Foreskin fibroblast (primary cell): ENCODE measurements at places on chromosomes 12 and 14.

GRCh38 chr12:77724367-77724957, 106.2 kb upstream of the NAV3 start:
- no peak for DNase-seq

GRCh38 chr12:3815094-3815766, 58.0 kb downstream of the PARP11 start:
- no peak for DNase-seq

DNA sequence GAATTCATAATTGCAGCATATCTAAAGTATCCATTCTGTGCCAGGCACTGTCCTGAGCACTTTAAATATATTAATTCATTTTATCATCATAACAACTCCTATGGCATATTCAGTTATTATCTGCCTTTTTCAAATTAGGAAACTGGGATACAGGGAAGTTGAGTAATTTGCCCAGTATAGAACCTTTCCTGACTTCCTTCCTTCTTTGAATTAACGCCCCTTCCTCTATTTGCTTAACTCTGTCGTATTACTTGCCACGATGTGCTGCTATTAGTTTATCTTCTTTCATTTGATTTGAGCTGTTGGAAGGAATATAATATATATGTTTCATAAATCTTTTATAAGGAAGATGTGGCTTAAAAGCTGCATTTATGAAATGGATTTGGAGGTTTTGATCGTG, 25.4 kb upstream of the FAM177A1 start:
- no peak for DNase-seq

DNA sequence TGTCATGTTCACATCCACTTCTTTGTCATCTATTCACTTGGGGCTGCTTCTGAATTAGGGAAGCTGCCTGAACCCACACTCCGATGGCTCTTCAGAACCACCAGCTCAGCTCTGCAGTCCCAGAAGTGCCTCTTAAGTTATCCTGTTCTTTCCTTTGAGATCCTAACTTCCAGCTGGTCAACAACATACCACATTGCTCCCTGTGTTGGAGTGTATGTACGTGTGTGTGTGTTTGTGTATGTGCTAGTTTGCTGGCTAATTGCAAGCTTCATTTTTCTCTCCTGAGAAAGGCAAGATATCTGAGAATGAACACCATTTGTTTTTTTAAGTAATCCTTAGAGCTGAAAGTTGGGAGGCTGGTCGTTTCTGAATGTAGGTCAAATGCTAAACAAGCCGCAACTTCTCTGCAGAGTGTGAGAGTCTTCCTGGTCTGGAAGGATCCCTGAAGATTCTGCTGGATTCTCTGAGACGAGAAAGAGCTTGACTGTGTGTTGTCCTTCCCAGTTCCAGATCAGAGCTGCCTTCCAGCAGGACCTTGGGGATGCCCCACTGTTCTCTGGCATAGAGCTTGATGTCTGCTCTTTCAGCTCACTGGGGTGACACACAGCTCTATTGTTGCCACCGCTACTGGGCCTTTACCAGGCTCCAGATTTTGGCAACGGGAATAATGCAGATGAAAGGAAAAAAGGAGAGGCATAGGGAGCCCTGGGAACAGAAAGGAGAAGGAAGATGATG, 839 bp downstream of the GSG1 start:
- DNase-seq: no peak

DNA sequence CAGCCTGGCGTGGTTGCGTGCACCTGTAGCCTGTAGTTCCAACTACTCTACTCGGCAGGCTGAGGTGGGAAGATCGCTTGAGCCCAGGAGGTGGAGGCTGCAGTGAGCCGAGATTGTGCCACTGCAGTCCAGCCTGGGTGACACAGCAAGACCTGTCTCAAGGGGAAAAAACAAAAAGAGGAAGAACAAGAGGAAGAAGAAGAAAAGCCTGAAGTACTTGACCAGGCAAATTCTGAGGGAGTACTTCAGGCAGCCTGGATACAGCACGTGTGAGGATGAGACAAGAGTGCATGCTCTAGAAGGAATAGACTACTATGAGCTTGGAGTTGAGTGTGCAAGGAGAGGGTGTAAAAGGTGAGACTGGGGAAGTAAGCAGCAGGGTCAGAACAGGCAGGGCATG, 1.8 kb downstream of the GDF3 start:
- DNase-seq: no peak

- DNase-seq: peak; percentile 61
These were observed 10.0 kb downstream of the STAC3 start for GRCh38 chr12:57240926-57241401.

GRCh38 chr12:65624554-65625086, 199.7 kb upstream of the HMGA2 start:
- no peak for DNase-seq

DNA sequence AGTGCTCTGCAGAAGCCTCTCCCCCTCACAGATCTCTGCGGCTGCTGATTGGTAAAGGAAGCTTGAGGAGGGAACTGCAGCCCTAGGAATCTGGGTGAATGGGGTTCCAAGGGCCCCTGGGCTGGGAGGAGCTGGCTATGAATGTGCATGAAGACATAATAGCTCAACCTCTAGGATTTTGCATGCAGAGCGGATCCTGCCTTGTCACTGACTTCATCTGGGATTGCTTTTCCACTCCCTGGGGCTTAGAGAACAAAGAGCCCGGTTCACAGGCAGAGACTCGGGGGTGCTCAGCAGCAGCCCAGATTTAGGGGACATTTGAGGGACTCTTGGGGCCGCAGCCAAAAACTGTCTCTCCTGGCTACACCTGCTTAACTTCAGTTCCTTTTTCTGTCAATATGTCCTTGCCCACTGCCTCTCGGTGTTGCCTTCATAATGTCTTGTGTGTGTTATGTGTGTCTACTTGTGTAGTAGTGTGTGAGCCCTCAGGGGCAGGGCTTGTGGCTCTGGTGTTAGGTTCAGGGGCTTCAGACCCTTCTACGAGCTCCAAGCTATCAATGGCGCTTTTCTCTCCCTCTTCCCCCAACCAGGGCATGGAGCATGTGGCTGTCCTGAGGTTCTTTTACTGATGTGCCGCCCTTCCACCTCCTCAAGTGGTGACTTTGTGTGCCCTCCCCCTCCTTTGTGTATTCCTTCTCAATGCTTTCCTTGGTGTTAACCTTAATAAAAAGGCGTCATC, 1.9 kb downstream of the CCDC184 start:
- peak; percentile 30 for DNase-seq

DNA sequence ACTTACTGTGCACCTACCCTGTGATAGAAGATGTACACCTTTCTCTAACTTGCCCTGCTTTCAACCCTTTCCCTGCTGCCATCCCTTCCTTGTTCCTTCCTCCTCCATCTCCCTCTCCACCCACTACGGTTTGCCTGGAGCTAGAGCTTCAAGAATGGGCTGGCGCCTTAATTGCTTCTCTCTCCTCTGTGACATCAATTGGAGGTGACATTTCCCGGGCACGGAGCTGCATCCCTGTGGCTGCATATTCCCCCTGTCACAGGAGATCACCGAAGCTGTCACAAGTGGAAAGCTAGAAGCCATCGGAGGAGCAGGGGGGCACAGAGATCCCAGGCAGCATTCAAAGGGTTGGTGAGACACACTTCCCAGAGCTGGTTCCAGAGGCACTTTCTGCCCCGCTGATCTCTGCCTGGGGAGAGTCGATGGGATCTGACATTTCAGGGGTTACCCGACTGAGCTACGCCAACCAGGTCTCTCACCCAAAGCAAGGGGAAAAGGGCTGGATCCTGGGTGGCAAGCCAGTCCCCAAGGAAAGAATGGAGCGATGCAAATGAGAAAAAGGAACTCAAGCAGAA, 604.9 kb downstream of the MED13L start:
- DNase-seq: no peak

- DNase-seq: peak; percentile 97
These were observed at the start of gene HELB for GRCh38 chr12:66301944-66302826. Gene HELB (plus strand): TSS chr12:66302493. CDS start chr12:66302604, 111 bp downstream.

DNA sequence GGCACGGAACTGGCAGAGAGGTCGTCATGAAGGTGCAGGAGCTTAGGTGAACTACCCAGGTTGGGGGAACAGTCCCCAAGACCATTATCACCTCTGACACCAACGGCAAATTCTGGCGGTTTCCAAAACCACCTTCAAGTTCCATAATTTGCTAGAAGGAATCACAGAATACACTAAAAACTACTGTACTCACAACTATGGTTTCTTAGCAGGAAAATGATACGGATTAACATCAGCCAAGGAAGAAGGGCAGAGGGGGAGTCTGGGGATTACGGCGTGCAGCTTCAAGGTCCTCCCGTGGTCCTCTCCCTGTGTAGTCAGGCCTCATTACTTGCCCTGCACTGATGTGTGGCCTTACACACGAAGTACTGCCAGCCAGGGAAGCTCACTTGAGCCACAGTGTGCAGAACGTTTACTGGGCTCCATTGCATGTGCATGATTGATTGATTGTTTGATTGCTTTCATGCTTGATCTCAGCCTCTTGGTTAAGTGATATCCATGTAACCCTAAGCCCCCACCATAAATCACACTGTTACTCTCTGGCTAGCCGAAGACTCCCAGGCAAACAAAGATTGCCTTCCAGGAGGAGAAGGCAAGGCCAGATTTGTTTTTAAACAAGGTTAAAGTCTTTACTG, 837 bp upstream of the STX2 start:
- DNase-seq: no peak

DNA sequence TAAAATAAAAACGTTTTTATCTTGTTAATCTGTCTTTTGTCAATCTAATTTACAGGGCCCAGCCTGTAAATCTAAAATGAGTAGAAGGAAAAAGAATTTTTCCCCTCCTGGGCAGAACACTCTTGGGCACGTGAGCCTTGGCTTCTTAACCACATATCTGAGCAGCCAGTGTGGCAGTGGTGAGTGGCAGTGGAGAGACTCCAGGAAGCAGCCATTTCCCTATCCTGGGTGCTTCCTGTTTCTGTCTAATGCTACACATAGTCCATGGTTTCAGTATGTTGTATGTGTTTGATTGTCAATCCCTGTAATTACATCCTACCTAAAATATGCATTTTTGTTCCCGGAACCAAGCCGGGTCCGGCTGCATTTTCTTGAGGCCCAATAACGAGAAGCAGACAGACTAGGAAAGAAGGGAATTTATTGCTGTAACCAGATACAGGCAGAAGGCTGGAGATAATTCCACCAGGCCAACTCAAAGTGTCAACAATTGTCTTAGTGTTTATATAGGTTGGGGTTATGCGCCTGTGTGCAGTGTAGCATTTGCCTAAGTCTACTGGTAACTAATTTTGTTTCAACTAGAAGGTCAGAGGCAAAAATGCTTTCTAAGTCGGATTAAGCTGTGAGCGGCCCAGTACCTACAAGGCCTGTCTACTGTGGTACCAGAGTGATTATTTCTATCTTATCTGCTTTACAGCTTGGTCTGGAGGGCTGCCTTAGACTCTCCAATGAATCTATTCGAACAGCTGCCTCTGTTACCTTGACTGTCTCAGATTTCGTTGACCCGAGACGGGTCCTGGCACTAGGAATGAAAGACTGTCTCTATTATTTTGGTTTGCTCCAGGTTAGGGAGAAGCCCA, 82.4 kb upstream of the RESF1 start:
- no peak for DNase-seq

DNA sequence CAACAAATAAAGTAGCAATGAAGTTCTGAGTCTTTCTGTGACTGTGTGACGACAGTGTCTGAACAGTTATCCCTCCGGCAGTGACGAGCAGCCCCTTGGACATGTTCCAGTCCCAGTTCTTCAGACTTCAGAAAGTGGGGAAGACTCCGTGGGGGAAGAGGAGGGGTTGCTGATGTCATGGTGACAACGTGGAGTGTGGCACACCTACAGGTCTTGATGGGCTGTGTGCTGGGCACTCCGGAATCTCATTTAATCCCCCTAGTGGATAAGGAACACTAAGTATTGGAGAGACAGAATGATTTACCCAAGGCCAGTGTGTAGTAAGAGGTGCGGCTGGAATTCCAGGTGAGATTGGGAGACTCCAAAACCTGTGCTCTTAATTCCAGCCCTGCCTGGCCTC, 280.2 kb downstream of the CACNA1C start:
- no peak for DNase-seq

DNA sequence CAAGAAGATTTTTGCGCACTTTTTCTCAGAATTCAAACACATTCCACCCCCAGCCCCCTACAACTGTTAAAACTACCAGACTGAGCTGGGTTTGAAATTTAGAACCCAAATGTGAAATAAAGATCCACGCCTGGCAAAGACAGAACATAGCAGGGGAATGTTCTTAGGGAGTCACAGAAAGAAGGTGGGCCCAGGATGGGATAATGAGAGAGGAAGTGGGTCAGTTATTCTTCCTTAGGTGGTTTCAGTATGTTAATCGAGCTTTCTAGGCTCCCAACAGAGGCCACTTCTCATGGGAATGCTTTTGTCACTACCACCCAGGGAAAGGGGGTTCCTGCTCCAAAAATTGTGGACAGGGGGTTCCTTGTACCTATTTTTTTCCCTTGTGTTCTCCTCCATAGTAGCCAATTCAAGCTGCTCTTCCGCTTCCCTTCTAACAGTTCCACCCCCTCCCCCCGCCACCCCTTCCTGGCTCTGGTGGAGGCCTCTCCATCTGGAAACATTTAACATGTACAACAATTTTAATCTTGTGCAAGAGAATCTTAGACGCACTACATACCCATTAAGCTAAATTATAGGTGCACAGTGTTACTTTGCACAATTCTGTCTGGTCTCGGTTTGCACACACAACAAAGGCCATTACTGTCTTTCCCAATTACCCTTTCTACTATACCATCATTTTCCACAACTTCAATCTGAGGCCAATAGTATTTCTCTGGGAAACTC, 218.1 kb downstream of the MON2 start:
- peak; percentile 91 for DNase-seq

DNA sequence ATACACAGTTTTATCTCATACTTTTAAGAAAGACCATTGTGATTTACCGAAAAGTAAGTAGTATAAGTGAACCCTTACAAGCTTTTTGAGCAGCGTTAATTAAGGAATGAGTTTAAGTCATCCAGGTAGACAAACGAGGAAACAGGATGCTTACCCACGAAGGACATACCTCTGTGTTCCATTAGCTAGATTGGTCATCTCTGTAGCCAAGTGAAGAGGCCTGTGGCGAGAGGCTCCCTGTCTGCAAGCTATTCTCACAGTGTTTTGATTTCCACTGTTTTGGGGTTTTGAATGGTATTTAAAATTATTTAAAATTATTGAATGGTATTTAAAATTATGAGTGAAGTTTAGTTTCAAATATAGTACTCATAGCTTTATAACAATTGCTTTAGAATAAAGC, 342.1 kb upstream of the RGS6 start:
- no peak for DNase-seq

GRCh38 chr12:26406813-26407212, 211.4 kb downstream of the SSPN start:
- no peak for DNase-seq

GRCh38 chr12:117085318-117085947, 13.8 kb downstream of the TESC start:
- DNase-seq: no peak
